ENCODE measurements at places on chromosomes 11 and 22.

GRCh38 chr11:83921447-83922192 lies 635.5 kb upstream of the CCDC90B start:
- DNase-seq, result no peak

GRCh38 chr11:120168960-120169681 lies 31.2 kb upstream of the TRIM29 start:
- DNase-seq, result peak; percentile 53

GRCh38 chr22:43811777-43812148 lies 342 bp downstream of the EFCAB6 start:
- no peak for DNase-seq

DNA sequence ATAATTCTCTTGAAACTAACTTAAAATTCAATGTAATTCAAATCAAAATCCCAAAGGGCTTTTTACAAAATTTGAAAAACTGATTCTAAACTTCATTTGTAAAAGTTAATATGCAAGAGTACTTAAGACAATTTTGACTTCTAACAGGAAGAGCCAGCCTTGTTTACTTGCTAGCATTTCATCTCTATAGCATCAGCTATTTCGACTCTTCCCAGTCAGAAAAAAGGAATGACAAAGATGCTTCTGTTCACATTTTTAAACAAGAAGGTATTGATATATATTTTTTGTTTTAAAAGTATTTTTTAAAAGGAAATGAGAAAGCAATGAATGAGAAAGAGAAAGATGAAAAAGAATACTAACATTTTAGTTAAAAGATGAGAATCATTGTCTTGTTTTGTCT lies 16.4 kb downstream of the SLN start:
- DNase-seq, result no peak

DNA sequence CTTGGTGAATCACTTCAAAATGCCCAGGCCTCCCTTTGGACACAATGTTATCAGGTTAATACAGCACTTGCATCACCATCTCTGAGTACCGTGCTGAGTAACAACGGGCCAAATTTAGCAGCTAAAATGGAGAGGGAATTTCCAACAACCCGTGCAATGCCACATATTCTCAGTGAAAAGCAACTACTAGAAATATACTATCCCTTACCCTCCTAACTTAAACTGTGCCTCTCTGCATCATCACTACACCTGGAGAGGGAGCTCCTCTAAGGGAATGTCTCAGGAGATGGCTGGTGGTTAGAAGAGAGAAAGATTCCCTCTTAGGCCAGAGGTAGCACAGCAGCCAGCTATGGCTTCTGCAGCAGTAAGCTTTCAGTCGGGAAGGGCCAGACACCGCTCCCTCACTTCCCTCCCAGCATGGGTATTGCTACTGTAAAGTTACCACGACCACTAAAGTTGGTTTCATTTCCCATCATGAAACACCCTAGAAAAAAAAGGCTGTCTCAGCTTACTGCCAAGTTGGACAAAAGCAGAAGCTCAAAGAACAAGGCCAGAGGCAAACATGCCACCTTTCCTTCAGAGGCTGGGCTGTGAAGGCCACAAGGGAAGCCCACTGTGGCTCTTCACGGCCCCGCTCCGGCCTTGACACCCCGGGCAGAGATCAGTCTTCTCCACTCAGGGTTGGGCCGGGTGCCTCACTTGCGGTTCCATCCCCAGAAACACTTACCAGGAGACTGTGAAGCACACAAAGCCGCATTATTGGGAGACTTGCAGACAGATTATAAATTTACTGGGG lies 3.9 kb downstream of the MAML2 start:
- DNase-seq, result peak; percentile 25

GRCh38 chr11:59534676-59535075 lies 23.3 kb downstream of the OR4D9 start:
- DNase-seq, result no peak

DNA sequence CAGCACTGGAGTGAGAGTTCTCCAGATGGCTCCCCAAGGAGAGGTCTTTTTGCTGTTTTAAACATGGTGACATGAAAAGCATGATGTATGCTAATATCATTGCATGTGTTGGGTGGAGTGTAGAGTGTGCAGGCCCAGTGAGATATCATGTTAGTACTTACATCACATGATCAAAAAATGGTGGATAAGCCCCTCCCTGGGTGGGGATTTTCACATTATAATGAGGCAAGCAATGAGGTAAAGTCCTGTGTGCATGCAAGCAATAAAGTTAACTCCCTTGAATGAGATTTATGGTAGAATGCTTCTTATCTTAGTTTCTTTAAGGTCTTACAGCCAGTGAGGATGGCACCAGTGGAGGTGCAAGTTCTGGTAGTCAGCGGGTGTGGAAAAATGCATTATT lies 8.5 kb downstream of the FAM111B start:
- no peak for DNase-seq

DNA sequence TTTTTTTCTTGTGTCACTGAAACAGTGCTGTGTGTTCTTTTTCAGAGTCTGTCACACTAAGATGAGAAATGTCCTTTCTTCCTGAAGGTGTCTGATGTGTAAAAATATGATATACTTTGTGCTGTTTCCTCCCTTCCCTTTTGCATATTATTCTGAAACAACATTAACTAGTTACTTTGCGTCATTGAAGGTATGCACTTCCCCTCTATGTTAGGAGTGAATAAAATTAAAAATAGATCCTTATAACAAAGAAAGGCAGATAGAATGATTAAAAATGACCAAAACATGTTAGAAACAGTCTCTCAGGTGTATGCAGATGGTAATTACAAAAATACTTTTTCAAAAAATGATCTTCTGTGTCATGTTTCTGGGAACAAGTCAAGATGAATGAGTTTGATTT lies 1.6 kb upstream of the RAB30 start:
- no peak for DNase-seq

GRCh38 chr11:95413021-95413420 lies 182.0 kb upstream of the SESN3 start:
- DNase-seq, result no peak

DNA sequence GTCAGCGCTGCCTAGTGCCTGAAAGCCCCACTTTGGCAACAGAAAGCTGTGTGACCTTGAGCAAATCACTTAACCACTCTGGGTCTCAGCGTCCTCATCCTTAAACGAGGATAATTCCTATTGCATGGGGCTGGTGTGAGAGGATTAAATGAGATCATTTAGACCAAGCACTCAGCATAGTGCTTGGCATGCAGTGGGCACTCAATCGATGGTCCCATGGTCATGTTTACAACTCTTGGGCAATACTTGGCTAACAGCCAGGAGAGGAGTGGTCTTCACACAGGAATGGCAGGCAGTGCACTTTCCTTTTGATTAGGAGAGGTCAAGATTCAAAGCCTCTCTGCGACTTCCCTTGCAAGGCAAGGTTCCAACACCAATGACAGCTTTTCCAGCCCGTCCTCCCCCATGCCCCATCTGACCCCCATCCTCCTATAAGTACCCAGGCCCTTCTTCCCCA lies 14.1 kb downstream of the TNKS1BP1 start:
- no peak for DNase-seq

GRCh38 chr22:49642741-49643140 lies 184.9 kb downstream of the BRD1 start:
- no peak for DNase-seq

DNA sequence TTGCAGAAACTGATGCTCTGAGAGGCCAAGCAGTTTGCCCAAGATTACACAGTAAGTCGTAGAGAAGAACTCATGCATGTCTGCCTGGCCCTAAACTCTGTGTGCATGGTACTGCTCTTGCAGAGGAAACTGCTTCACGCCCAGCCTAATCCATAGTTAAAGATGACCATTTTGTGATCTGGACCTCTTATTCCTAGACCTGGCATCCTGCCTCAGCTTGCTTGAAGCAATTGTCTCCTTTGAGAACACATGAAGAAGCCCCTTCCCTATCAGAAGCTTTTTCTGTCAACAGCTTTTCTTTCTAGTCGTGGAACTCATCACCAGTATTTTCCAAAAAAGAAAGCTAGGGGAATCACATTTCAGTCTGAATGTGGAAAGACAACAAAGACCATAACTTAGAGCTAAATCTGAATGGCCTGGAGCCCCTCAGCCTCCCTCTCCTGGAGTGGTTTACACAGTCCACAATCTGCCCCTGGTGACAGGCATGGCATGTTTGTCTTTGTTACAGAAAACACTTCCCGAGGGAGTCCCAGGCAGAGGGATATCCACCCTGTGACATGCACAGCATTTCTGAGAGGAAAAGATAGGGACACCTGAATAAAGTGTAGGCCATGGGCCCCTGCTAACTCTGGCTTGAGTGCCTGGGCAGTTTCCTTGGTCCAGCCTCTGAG lies 2.9 kb upstream of the FZD4 start:
- DNase-seq, result no peak

DNA sequence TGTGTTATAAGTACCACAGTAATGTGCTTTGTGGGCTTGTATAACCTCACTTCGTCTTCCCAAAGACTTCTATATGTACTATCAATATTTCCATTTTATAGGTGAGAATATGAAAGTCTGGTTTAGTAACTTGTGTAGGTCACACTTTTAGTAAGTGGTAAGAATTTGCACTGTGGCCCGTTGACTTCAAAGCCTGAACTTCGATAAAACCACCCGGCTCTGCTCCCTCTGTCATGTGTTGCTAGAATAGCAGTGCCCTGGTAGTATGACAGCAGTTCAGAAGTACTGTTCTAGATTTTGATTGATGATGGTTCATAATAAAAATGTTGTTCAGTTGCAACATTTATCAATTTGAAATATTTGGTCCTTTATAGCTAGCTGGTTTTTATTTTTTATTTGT lies 110.2 kb upstream of the SORL1-AS1 start:
- DNase-seq, result no peak

- DNase-seq, result no peak
These were observed 35.0 kb downstream of the PPFIA1 start for GRCh38 chr11:70305501-70305900.

- DNase-seq, result no peak
These were observed 47.5 kb upstream of the TCF20 start for GRCh38 chr22:42317691-42318547.

- no peak for DNase-seq
These were observed 10.5 kb downstream of the PTDSS2 start for GRCh38 chr11:460331-461199.

DNA sequence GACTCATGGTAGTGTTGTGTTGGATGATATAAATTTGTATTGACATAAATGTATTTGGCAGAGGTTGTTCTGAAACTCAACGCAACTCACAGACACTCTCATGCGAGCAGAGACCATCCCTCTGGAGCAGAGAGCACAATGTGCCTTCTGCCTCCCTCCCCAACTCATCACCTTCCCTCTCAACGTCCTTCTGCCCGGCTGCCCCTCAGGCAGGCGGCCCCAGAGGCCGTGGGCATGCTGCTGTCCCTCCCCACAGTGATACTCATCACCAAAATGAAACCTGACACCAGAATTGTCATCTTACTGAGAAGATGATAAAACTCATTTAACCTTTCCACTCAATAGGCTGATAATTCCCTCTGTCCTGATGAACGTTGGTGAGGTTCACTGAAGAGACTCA lies 260.6 kb downstream of the ETS1 start:
- no peak for DNase-seq

DNA sequence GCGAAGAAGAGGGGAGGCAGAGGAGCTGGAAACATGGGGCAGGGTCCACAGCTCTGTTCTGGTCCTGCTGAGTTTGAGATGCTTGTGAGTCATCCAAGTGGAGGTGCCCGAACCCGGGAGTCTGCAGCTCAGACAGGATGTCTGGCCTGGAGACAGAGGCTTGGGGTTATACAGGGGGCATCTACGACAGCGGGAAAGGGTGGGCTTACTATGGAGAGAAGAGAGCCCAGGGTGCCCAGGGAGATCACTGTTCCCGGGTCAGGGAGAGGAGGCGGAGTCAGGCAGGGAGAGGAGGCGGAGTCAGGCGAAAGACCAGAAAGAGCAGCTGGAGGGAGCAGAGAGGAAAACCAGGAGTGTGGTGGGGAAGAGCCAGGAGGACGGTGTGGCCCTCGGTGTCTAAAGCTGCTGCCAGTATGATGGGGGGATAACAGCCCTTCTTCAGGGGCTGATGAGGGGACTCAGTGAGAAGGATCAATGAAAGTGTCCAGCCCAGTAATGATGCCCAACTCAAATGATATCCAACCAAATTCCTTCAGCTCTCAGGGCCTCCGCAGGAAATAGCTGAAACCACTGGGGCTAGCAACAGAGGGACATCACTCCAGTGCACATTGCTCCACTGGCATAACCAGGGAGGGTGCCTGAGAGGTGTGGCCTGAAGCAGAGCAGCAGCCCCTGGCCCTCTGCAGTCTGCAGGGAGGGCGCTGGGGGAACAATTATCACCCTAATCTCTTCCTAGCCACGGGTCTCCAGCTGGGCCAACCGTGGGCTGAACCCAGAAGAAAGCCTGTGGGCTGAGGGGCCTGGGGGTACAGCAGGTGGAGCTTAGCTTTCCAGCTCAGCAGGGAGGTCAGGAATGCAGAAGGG lies 2.6 kb upstream of the LTBP3 start:
- no peak for DNase-seq

GRCh38 chr11:9210922-9211320 lies 54.2 kb downstream of the DENND5A start:
- DNase-seq, result no peak

GRCh38 chr11:27721264-27722116 lies 21.2 kb upstream of the BDNF start:
- no peak for DNase-seq

DNA sequence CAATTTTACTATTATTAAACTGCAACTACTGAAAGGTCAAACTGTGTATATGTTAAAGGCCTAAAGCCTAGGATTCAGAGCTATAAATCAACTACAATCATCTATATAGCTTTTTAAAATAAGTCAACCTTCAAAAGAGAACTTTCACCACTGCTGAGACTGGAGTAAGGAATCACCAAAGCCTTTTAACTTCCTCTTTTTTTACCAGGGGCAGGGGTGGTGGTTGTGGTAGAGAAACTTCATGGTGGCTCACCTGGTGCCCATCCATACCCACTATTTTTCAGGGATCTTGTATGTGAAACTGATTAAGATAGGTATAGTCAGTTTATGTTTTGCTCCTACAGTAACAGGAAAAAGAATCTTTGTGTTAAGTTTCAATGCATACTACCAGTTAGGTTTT lies 31.5 kb downstream of the TSG101 start:
- no peak for DNase-seq

DNA sequence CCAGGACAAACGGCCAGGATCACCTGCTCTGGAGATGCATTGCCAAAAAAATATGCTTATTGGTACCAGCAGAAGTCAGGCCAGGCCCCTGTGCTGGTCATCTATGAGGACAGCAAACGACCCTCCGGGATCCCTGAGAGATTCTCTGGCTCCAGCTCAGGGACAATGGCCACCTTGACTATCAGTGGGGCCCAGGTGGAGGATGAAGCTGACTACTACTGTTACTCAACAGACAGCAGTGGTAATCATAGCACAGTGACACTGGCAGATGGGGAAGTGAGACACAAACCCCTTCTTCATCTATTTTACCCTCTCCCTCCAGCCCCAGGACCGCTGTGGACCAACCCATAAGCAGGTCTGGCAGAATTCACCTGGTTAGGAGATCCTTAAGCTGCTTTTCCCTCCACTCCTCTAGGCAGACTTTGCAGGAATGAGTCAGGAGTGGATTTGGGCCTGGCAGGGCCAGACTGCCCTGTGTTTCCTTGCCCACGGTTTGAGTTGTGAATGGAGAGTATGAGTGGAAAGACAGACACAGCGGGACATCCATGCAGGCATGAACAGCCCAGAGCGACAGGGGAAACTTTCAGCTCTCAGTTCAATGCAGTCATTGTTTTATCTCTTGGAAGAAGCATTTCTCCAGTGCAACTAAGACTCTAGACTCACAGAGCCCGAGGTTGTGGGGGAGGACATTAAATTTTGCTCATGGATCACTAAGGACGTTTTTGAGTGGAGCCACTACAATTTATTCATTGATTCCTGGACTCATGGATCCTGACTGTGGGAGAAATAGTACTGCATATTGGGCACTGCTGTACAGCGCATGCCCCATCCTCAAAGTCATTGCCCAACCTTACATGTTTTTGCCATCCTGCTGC lies 75.3 kb upstream of the IGLL5 start:
- DNase-seq, result no peak

GRCh38 chr11:110098645-110099044 lies 5.5 kb downstream of the ZC3H12C start:
- no peak for DNase-seq

All from activated CD8-positive, alpha-beta memory T cell treated with anti-CD3 and anti-CD28 coated beads for 48 hours (primary cell).